ENCODE measurements at places on chromosomes 4 and X.

DNA sequence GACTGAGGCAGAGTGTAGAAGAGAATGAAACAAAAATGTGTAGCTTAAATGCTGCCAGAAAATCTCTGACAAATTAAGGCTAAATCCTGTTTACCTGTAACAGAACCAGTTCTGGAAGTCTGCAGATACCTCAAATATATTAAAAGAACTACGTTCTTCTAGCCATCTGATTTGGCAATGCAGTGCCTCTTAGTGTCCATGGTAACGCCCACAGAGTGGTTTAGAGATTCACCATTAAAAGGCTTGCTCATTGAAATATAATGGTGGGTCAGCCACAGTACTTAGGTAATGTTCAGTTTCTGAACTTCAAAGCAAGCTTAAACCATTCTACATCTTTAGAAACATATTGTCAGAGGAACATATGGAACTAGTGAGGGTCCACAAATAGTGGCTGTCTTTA lies 23.2 kb upstream of the LUZP4 start:
- no peak for DNase-seq

- no peak for DNase-seq
Measured at GRCh38 chr4:10115797-10116568, 616 bp downstream of the WDR1 start.

- DNase-seq, result no peak
Measured at GRCh38 chr4:165319030-165319429, 8.4 kb upstream of the MSMO1 start.

DNA sequence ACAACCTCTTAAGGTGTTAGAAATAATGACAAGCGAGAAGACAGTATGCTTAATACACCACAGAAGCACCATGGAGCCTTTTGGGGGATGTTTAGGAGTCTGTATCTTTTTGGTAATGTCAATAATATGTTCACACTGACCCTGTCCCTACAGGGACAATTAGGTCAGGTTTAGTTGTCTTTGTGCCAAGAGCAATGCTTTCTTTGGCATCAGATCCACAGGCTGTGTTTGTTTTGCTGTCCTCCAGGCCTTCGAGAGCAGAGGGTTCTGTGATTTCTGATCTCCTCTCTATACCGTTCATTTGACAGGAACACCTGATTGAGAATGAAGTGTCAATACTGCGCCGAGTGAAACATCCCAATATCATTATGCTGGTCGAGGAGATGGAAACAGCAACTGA lies 153.8 kb downstream of the DCLK2 start:
- no peak for DNase-seq

DNA sequence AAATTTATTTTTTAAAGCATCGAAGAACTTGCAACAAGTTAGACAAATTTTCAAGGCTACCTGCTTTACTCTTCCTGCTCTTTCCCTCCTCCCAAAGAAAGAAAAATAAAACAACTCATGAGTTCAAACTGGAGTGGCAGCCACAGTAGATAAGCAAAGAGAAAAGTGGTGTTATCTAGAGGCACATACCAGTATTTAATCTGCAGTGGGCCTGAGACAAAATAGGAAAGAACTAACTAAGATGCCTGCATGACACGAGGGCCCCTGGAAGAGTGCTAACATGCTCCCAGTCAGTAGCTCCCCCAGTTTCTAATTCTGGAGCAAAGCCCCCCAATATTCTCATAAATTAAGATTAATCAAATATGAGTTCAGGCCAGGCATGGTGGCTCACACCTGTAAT lies 7.9 kb downstream of the ARL9 start:
- no peak for DNase-seq

Data from omental fat pad (tissue), 4 donors.